Lung (tissue), 17 donors: ENCODE measurements at places on chromosomes 2 and 18.

DNA sequence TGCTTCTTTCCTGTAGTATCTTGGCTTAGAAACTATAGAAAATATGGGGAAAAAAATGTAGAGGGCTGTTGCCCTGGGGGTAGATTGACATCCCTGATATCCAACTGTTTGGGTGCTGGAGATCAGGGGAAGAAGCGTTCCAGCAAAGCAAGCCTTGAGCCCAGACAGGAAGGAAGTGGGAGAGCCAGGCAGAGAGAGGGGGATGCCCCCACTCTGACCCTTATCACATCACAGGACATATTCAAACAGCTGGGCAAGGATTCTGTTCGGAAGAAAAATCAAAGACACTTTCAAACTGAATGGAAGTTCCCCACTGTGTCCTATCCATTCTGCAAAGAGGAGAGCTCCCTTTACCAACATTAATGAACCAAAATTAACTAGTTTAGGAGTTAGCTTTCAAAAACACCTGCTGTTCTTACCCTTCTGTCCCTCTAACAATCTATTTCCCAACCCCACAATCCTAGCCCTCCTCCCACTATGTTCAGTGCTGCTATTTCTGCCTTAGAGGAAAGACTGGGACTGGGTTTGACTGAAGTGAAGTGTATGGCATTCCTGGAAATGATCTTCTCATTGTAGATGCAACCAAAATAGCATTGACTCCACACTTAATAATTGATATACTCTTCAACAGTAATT lies 16.9 kb upstream of the KCNG3 start:
- peak; percentile 43 for DNase-seq

DNA sequence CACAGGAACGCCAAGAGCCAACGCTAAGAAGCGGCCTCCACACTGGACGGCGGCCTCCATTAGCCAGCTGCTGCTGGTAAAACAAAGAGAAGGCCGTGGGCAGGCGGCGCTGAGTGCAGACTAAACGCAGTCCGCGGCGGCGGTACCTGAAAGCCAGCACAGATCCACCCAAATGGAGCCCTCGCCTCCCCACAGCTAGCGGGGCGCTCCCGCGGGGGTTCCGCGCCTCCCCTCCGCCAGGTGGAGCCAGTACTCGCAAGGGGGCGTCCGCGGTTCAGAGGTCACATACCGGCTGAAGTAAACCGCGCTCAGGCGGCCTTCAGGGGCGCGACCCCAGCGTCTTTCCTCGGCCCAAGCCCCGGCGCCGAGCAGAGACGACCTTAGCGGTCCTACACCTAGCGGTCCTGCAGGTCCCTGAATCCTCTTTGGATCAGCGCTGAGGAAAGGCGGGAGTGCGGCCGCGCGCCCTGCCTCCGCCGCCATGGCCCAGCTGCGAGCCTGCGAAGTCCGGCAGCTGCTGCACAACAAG lies 293.1 kb upstream of the ERBB4 start:
- DNase-seq = no peak

GRCh38 chr18:6434987-6435709 lies 20.4 kb upstream of the L3MBTL4 start:
- DNase-seq = no peak

- DNase-seq = peak; percentile 52
Measured at GRCh38 chr2:74441690-74442482, at the start of gene RTKN. Gene RTKN (minus strand): TSS chr2:74441937. CDS start chr2:74441816, 121 bp downstream.

- DNase-seq = no peak
Measured at GRCh38 chr2:167289651-167290410, 401.6 kb downstream of the XIRP2 start.

- DNase-seq = no peak
Measured at GRCh38 chr2:124975648-124976047, 950.6 kb downstream of the CNTNAP5 start.

DNA sequence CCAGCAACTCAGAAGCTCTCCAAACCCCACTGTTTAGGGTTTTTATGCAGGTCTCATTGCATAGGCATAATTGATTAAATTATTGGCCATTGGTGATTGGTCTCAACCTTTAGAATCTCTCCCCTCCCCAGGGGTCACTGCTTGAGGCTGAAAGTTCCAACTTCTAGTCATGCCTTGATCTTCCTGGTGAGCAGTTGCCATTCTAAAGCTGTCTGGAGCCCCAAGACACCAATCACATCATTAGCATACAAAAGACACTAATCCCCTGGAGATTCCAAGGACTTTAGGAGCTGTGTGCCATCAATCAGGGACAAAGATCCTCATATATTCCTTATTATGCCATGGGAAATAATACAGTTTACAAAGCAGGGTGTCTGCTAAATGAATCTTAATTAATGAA lies 863.4 kb upstream of the KLHL29 start:
- no peak for DNase-seq

DNA sequence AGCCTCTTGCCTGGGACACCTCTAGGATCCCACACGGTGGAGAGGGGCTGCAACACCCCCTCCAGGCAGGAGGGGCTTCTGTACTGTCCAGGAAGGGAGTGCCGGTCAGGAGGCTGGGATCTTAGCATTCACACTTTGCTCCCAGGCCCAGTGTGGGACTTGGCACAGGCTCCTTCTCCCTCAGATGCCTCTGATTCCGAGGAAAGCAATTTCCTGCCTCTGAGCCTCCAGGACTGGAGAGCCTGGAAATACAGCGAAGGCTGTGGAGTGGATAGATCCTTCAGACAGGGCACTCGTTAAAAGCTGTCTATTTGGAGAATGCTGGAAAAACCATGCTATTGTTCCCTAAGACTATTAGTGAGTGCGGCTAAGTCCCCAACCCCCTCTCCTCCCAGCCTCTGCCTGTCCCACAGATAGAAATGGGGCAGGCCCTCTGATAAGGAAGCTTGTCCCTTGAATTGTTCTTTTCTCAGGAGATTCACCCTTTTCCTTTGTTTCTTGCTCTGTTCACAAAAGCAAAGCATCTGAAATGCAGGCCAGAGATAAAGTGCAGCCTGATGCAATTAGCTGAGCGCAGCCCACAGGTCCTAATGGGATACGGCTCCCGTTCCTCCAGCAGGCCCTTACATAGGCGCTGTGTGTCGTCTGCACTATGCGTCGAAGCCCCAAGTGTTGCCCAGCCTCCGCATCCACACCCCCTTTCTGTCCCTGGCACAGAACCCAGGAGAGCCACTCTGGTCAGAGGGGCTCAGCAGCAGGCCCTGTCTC lies 252.2 kb downstream of the KLHL29 start:
- peak; percentile 65 for DNase-seq

DNA sequence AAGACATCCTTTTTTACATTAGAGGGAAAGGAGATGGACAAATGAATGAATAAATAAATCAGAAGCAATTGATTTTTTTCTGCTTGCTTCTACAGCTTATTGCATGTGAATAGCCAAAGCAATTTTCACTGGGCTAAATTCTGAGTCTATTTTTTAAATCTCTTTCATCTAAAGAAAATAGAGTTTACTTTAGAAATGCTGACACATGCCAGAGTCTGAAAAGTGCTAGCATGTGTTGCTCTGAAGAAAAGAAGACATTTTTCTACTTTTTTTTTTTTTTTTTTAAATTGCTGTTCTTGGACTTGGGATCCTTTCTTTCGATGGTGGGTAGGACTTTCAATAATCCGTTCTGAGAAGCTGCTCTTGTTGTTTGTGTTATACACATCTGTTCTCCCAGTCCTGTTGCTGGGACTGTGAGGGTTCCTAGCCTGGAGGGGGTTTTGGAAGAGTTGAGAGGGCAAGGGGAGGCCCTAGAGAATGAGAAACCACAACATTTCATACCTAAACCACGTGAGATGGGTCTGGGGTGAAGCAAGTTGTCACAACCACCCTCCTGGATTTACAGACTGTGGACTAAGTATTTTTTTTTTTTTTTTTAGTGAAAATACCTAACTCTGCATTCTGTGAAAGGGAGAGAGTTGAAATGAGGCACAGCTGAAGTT lies 193.5 kb downstream of the PRKCE start:
- DNase-seq = peak; percentile 20

DNA sequence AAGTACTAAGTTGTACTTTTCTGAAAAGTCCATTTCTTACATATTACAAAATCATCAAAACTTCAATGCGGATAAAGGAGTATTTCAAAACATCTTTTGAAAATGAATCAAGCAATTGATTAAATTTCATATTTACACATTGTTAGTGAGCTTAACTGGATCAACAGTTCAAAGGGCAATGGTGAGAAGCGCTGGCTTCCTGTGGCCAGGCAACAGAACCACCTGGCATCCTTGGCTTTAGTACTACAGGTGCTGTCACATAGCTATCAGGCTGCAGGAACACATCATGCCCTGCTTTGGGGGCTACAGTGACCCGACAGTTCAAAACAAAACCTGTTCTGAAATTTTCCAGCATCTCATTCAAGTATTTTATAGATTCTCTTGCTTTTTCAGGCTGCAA lies 59.2 kb downstream of the SMAD2 start:
- DNase-seq = no peak

- DNase-seq = peak; percentile 68
Measured at GRCh38 chr18:76051396-76052226, 443.4 kb downstream of the ZNF516 start.

DNA sequence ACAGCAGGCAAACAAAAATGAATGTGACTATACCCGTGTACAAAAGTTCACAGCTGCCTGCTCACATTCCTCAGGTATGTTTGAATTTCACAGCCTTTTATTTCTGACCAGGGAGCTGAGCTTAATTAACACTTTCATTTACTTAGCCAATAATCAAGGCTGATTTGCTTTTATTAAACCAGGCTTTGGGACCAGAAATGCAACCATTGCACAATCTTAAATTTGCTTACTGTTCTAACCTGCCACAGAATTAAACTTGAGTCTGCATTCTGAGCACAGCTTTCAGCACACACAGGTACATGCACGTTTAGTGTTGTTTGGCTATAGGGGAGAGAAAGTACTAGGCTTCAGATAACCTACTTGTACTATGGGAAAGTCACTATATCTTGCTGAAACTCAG lies 372.4 kb upstream of the ATP5MC3 start:
- no peak for DNase-seq
